ENCODE measurements at places on chromosomes 2 and 18.
A peak's percentile ranks its signal among the peaks of the same experiment; 100 is the strongest.

GRCh38 chr18:34841891-34842290 lies 131.8 kb downstream of the DTNA start:
- no peak for DNase-seq

DNA sequence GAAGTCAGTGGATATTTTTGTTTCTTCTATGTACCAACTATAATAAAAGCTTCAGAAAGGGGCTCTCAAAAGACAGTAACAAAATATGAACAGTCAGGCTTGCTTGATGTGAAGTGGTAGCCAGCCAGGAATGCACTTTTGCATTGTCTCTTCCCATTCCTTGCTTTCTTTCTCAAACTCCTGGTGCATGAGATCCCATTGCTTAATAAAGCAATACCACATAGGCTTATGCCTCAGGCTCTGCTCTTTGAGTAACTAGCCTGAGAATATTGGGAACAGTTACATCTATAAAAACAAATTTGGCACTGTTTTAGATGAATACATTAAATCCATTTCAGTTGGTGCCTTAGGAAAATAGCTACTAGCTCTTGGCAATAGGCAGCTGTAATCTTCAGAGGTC lies 62.6 kb upstream of the ST6GAL2 start:
- no peak for DNase-seq

DNA sequence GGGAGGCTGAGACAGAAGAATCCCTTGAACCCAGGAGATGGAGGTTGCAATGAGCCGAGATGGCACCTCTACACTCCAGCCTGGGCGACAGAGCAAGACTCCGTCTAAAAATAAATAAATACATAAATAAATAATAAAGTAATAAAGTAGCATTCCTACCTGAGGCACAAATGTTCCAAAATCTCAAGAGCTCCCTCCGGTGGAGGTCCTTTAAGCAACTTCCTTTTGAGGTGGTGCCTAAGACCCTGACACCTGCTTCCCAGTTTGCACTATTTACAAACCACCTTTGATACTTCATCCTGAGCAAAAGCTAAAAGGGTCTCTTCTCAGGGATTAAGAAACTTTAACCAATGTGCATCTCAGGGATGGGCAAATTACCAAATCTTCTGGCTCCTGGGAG lies 505.1 kb downstream of the CNTNAP5 start:
- no peak for DNase-seq

- no peak for DNase-seq
These were observed 6.4 kb downstream of the MBOAT2 start for GRCh38 chr2:8997108-8997507.

DNA sequence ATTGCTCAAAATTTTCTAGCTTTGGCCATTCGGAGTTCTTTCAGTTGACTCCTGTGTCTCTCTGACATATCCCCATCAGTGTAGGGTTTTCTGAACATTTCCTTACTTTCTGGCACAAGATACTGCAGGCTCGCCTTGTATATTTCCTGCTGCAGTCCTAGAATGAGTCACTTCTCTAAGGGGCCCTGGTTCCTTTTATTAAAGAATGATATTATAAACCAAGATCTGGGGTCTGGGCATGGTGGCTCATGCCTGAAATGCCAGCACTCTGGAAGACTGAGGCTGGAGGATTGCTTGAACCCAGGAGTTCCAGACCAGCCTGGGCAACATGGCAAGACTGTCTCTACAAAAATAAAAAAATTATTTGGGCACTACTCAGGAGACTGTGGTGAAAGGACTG lies 3.0 kb upstream of the RPL37A start:
- DNase-seq: no peak

- no peak for DNase-seq
These were observed 736.0 kb upstream of the CELF4 start for GRCh38 chr18:38301621-38302020.

GRCh38 chr18:76274468-76275289 lies 220.4 kb downstream of the ZNF516 start:
- DNase-seq: no peak

DNA sequence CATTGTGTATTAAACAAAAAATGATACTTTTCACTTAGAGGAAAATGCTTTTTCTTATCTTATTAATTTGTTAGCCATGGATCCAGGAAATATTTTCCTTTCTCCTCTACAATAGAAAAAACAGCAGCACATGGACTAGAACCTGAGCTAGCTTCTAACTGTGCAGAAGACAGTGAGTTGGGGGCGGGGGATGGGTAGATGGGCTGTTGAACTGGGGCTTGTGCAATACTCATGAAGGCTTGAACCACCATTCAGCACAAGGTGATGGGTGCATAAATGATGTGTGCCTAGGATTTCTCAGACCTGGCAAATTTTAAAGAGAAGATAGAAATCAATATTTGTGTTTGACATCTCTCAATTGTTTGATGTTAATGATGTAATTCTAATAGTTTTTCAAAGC lies 42.0 kb downstream of the COL5A2 start:
- no peak for DNase-seq

GRCh38 chr18:5317186-5317585 lies 21.7 kb upstream of the ZBTB14 start:
- no peak for DNase-seq

GRCh38 chr2:83233326-83233725 lies 1225.8 kb downstream of the SUCLG1 start:
- no peak for DNase-seq

DNA sequence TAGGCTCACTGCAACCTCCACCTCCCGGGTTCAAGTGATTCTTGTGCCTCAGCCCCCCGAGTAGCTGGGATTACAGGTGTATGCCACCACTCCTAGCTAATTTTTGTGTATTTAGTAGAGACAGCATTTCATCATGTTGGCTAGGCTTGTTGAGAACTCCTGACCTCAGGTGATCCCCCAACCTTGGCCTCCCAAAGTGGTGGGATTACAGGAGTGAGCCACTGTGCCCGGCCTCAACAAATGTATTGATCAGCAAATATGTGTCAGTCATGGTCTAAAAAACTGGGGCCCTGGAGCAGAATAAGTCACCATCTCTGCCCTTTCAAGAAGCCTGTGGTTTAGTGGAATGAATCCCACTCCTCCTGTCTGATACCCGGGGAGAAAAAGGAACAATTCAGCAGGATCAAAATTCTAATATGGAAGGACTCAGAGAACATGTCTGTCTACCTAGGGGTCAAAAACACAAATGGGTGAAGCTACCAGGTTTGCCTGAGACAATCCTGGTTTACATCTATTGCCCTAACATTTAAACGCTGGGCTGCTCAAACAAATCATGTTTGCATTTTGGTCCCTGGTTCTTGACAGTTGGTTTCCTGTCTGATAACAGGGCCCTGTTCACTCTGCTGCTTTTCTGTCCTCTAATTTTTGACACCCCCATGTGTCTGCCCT lies 21.6 kb downstream of the GCKR start:
- no peak for DNase-seq

- DNase-seq: no peak
These were observed 186.9 kb downstream of the LDLRAD4 start for GRCh38 chr18:13405305-13406038.

DNA sequence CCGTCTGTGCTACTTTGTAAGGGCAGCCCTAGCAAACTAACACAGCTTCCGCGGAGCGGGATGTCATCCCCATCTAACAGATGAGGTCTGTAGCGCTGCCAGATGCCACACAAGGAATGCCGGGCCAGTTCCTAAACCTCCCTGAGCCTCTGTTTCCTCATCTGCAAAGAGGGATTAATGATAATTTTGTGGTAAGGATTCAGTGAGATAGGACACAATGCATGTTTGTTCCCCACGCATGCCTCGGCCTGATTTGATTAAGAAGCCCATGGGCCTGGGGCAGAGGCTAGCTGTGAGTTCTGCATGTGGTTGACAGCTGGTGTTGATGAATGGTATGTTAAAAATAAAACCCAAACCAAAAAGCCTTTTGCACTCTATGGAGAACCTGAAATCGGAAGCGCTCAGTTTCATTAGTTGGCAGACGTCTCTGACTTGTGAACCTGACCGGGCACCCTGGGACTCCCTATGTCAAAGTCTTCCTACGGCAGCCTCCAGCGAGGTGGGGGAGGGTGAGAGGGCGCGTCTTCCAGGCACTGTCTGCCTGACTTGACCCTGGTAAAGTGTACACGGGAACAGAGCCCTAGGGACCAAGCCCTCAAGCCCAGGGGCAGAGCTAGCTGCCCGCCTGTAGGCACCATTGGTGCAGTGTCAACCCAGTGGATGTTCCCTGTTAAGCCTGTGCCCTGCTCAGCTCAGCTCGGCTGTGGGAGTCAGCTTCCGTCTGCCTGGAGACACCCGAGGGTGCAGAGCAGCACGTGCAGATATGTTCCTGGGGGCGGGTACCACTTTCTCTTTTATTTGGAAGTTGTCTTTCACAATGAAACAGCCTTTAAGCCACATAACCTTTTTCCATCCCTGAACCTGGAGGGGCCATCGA lies 14.8 kb upstream of the INHBB start:
- DNase-seq: no peak

- peak; percentile 10 for DNase-seq
These were observed 278.0 kb downstream of the NEDD4L start for GRCh38 chr18:58321986-58322385.

All from stimulated activated CD4-positive, alpha-beta T cell treated with anti-CD3 and anti-CD28 coated beads, Interleukin-1b, Interleukin-23, amount 100 ng/mL, for 24 hours (primary cell).